ENCODE measurements at places on chromosomes 5 and 9. TPM values are rescaled to one million over a fixed set of nuclear protein-coding genes. Genes with fewer than 3 reads are reported as not detected.

ABO gene
- 1.3 TPM for polyA plus RNA-seq

NUTM2F gene
- polyA plus RNA-seq: not detected

TRPM6 gene
- 0.08 TPM for polyA plus RNA-seq

DNA sequence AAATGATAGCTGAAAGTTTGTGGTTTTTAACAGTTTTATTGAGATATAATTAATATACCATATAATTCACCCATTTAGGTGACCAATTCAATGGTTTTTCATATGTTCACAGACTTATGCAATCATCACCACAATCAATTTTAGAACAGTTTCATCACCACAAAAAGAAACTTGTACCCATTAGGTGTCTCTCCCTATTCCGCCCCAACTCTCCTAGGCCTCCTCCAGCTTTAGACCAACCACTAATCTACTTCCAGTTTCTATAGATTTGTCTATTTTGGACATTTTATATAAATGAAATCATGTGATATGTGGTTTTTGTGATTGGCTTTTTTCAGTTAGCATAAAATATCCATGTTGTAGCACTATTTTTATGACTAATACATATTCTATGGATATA, 38.6 kb downstream of the YTHDC2 start:
- DNase-seq: no peak

GRCh38 chr9:12849486-12850003, 74.7 kb downstream of the LURAP1L start:
- DNase-seq: no peak

DNA sequence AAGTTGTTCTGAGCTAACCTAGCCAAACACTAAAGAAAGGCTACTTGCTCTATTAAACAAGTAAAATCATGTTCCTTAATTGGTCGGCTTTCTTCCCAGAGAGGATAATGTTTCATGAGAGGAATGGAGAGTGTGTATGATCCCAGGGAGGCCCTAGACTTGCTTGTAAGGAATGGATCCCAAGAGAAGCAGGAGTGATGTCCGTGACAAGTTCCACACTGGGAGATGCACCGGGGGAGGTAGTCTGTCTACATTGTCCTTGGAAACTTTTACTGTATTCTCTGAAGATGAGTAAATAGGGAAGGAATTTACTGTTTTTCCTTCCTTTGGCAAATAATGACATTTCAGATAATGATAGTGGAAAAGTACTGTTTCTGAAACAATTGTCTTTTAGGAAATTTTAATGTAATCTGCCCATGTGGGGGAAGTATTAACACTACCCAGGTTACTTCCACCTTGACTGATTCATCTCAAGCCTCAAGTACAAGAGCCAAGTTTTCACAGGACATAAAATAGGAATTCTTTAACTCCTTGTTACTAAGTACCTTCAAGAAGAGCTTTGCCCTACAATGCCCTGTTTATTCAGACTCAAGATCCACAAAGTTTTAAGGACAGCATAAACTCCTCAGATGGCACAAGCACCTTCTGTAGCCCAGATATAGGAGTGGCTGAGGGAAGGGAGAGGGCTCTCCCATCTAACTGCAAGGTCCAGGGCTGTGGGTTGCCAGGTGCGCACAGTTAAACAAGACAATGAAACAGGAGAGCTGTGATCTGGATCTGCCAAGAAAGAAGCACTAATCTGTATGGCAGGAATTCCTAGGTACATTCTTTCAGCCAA, 152.1 kb downstream of the GNA14 start:
- peak; percentile 84 for DNase-seq

NDFIP1 gene
- 54.7 TPM for polyA plus RNA-seq

UGT3A2 gene
- polyA plus RNA-seq: 0.68 TPM

DNA sequence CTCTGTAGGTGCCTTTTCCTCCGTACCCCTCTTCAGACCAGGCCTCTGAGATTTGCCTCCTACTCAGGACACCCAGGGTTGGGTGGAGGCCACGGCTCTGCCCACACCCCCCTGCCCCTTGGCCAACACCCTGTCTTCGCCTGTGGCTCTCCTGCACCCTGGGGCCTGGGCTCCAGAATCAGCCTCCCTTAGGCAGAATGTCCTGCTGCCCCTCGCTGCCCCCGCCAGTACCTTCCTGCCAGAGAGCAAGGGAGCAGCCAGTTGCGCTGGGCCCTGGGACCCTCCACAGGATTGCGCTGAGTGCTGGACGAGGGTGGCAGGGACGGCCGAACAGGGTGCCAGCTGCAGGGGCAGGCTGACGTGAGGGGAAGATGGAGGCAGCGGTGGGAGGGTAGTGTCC, 53.5 kb downstream of the COL5A1 start:
- DNase-seq: no peak

MAMDC2 gene
- polyA plus RNA-seq: 6.9 TPM

DNA sequence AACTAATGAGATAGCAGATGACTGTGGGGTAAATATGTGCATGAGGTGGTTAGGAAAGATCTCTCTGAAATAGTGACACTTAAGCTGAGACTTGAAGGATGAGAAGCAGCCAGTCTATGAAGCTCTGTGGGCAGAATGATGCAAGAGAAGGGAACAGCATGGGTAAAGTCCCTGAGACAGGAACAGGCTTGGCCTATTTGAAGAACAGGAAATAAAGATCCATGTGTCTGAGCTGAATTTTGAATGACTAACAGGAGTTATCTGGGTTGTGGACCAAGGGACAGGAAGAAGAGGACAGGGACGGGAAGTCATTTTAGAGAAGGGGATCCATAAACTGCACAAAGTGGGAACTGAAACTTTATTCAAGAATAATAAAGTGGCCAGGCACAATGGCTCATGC, 25.6 kb upstream of the HMGCS1 start:
- DNase-seq: no peak

DNA sequence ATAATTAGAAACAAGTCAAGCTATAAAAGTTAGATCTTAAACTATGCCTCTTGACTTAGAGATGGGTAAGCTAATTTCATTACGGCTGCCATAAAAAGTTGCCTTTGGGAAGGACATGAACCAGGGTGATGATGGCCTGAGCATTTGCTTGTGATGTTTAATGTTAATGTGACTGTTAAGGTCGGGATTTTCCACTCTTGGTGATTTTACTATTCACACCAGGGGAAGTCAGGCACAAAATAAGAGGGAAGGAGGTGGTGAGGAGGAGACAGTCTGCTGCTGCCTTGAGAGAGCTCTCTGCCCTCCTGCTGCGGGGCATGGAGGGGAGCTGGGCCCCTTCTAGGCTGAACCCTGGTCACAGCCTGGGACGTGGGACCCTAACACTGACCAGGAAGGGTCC, 34.4 kb downstream of the AHRR start:
- no peak for DNase-seq

GRCh38 chr5:178861627-178862026, 1.9 kb downstream of the ZNF354B start:
- no peak for DNase-seq

DNA sequence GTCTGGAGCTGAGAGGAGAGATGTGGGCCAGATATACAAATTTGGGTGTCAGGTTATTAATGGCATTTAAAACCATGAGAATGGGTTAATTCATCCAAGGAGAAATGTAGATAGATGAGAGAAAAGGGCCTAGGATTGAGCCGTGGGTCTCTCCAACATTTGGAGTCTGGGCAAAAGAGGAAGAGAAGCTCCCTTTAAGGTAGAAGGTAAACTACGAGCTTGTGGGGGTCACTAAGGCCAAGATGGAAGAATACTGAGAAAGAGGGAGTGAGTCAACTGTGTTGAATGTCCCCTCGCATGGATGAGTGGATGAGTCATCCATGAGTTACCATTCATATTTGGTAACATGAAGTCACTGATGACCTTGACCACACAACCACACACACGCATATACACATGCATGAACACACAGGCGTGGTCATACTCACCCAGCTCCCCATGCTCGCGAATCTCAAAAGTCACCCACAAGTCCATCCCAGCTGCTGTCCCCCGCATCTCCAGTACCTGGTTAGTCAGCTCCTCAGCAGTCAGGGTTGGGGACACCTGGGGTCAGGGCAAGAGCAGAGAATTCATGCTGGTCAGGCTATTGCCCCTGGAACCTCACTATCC, 6.8 kb upstream of the FCHSD1 start:
- DNase-seq: no peak

DNA sequence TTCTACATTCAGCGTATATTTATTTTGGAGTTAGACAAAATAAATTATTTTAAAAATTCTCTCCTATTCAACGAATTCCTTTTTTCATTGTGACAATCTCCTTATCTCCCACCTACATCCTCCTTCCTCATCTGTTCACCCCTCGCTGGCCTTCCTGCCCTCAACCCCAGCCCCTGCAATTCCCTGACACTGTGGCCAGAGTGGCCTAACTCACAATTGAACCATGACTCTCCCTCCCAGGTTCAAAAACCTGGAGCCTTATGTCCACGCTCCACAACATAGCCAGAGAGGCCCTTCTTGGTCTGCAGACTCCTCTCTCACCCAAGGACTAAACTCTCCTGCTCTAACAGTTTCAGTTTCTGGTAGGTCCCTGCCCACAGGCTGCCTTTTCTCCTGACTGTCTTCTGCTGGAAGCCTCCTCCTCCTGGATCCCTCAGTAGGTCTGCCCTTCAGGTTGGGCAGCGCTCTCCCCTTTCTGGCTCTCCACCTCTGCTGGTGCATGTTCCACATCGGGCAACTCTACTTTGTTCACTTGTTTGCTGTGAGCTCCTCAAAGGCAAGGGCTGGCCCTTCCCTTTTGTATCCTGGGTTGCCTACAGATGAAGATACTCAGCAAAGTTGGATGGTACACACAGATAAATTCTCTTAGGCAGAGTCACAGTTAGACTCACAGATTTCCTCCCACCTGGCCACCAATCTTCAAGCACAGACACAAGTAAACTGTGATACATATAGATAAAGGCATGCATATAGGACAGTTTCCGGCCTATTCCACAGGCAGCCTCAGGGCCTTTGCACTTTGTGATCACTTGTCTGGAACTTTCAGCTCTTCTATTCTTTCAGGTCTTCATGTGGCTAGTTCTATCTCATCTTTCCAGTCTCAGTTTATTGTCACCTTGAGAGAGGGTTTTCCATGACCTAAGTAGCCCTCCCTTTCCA, 19.8 kb upstream of the MYORG start:
- no peak for DNase-seq

SUSD3 gene
- polyA plus RNA-seq: 3.3 TPM

DNA sequence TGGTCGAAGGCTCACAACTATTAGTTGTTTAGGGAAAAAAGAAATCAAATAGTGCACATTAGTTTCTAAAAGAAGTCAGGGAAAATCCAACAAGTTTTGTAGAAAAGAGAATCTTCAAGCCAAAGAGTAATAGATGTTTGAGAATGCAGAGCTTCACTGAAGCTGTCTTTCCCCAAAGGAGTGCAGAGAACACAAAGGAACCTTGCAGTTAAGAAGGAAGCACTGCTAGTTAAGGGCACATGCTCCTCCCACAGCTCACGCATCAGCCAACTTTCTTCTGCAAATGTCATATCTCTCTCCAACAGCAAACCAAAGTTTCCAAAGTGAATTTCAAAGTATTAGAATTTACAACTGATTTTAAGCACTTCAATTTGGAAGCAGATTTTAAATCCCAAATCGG, 116.4 kb upstream of the FST start:
- peak; percentile 50 for DNase-seq

All from forelimb muscle (tissue), 1 donor.